AG10803 (cell line): ENCODE measurements at places on chromosomes 6 and 20.

- no peak for DNase-seq
Measured at GRCh38 chr20:53413186-53413631, 180.4 kb downstream of the ZNF217 start.

- DNase-seq = no peak
Measured at GRCh38 chr20:34512955-34513419, 3.2 kb upstream of the DYNLRB1 start.

DNA sequence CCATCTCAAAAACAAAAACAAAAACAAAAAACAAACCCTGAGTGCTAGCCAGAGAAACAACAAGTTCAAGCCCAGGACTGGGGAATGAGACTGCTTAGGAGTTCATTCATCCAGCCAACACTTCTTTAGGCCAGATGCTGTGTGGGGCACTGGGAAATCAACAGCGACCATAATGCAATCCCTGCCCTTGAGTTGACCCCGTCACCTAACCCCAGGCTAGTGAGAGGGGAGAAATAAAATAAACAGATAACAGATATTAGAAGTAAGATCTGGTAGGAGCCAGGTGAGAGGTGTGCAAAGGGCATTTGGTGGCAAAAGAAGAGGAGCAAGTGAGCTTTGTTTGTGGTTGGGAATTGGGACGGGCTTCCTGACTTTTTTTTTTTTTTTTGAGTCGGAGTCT is 4.9 kb upstream of the RPL10A start:
- DNase-seq = no peak

- DNase-seq = no peak
Measured at GRCh38 chr6:36346486-36347273, 10.0 kb upstream of the BNIP5 start.

DNA sequence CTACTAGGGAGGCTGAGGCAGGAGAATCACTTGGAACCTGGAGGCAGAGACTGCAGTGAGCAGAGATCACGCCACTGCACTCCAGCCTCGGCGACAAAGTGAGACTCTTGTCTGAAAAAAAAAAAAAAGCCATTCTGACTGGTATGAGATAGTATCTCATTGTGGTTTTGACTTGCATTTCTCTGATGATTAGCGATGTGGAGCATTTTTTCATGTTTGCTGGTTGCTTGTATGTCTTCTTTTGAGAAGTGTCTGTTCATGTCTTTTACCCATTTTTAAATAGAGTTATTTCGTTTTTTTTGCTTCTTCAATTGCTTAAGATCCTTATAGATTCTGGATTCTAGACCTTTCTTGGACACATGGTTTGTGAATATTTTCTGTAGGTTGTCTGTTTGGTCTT is 103.5 kb upstream of the SIM1 start:
- no peak for DNase-seq

GRCh38 chr6:127550403-127550802 is 26.6 kb upstream of the C6orf58 start:
- peak; percentile 53 for DNase-seq

DNA sequence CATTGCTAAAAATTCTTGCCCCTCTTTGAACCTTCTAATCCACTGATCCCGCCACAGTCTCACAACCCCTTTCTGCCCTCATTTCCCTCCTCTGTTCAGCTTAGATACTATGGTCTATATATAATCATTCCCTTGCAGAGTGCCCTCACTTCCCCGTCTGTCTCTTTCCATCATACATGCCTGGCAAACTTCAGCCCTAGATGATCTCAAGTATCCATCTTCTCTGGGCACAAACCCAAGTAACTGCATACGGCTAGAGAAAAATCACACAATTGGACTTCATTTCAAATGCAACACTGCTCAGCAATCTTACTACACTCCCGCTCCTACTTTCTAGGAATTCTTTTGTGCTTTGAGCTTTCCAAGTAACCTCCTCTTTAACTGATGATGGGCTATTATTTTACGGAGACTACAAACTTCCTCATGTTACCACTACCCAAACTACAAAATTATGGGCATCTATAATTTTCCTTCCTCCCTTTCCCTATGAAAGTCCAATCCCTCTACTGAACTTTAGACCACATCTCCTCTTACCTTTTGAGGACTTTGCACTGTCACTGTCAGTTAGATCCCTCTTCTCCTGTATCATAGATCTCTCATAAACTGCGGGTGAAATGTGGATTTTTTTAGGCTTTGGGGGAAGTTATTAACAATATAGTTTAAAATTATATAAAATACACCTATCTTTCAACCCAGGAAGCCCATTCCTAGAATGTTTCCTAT is 135.6 kb downstream of the BTBD9 start:
- no peak for DNase-seq

DNA sequence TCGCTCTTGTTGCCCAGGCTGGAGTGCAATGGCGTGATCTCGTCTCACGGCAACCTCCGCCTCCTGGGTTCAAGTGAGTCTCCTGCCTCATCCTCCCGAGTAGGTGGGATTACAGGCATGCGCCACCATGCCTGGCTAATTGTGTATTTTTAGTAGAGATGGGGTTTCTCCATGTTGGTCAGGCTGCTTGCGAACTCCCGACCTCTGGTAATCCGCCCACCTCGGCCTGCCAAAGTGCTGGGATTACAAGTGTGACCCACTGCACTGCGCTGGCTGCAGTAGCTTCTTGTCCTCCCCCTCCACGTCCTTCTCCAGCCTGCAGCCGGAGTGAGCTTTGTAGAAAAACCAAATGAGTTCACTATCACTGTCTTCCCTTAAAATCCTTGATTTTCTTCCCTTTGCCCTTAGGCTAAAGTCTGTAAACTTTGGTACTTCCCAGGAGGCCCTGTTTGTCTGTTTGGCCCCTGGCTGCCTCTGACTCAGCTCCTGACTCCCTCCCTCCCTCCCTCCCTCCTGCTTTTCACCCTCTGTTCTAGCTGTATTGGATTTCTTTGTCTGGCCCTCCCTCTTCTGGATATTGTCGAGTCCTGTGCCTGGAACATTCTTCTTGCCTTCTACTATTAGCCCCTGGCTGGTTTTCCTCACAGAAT is 12.9 kb downstream of the PARD6B start:
- peak; percentile 83 for DNase-seq

DNA sequence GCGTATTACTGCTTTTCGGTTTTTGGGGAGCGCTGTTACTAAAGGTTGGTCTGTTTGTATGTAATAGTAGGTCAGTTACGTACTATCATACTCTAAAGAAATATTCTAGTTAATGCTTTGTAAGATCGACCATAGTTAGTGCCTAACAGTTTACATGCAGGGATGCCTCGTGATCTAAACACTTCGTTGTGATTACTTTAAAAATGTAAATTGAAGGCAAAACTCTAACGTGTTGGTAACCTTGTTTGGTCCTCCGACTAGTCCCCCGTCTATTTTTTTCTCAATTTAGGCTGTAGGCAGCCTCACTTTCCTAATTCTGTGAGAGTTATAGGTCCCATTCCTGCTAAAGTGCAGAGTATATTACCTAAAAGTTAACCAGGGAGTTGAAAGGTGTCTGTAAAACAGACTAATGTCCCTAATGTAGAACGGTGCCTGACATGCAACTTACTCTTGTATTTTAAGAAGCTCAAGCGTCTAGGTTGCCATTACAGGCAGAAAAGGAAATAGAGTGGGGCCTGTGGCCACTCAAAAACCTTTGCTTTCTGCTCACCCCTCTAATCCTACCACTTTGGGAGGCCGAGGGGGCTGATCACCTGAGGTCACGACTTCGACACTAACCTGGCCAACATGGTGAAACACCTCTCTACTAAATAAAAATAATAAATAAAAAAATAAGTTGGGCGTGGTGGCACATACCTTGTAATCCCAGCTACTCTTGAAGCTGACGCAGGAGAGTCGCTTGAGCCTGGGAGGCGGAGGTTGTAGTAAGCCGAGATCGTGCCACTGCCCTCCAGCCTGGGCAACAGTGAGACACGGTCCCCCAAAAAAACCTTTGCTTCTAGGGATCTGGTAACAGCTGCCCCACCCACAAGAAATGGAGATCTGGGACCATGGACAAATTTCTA is 37.8 kb downstream of the HFE start:
- DNase-seq = no peak

DNA sequence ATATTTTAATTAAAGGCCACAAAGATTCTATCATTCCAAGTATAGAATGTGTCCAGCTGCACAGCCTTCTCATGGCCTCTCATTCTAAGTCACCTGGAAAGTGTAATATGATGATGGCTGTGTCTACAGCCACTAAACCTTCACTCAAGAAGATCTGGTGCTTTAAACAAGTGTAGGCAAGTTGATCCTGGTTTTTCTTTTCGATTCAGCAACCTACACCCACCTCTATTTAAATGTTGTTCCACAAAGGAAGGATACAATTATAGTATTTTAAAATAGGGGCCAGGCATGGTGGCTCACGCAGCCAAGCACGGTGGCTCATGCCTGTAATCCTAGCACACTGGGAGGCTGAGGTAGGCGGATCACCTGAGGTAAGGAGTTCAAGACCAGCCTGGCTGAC is 25.5 kb upstream of the DST start:
- no peak for DNase-seq

DNA sequence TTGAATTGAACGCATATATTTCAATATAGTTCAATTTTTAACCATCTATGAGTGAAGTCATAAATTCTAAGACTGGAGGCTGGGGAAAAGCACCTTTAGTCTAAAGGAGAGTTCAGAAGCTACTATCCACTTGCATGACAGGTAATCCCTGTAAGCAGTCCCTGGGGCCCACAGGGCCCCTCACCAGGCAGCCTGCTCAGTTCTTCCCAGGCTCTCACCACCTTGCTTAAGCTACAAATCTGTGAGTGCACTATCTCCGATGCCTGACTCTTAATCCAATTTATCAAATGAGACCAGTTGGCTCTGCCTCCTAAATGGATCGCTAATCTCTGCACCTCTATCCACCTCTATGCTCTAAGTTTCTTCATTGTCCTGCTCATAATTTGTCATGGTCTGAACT is 413.8 kb downstream of the PTPRT start:
- DNase-seq = no peak

DNA sequence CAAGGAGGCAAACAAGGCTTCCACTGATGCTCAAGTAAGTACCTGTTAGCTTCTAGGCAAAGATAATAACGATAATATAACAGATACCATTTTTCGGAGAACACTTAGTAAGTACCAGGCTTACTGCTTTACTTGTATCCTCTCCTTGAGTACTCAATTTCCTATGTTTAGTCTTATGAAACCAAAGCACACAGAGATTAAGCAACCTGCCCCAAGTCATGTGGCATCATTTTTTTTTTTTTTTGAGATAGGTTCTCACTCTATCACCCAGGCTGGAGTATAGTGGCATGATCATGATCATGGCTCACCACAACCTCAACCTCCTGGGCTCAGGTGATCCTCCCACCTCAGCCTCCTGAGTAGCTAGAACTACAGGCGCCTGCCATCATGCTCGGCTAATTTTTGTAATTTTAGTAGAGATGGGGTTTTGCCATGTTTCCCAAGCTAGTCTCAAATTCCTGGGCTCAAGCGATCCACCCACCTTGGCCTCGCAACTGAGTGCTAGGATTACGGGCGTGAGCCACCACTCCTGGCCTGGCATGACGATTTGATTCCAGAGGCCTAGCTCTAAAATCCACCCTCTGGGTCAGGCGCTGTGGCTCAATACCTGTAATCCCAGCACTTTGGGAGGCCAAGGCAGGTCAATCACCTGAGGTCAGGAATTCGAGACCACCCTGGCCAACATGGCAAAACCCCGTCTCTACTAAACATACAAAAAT is 14.0 kb downstream of the SPAG4 start:
- DNase-seq = no peak

- DNase-seq = peak; percentile 74
Measured at GRCh38 chr20:58017231-58017969, 211.1 kb downstream of the ANKRD60 start.

- DNase-seq = no peak
Measured at GRCh38 chr6:131910219-131910589, 41.0 kb downstream of the CCN2 start.

DNA sequence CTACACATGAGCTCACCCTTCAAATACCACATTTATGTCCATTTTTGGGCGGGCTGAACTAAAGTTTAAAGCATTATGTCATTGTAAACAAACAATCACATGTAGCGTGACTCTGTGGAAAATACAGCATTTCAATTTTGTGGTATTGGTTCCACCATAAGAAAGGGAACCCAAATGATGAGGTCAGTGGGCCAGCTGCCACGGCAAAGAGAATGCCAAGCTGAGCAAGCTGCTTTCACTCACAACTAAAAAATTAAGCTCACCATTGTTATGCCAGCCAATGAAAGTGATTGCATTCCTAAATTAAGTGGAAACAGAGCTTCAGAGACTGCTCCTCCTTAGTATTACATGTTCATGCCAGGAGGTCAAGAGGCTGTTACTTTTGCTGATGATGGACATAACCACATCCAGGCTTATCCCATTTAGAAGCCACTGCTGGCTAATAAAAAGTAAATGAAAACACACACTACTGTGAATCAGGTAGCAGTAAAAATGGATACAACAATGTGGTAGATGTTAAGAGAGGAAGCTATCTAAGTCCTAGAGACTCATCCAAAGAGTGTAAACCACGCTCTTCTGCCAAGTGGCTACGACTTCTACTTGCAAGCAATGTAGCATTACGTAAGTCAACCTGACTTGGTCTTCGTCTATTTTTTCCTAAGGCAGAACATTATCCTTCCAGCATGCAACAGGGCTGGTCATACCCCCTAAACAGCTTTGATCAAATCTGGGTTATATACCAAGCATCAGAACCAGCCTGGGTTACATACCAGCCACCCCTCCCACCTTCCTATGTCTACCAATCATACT is 164.8 kb downstream of the BACH2 start:
- DNase-seq = peak; percentile 97

GRCh38 chr20:891058-891705 is 25.0 kb downstream of the ANGPT4 start:
- DNase-seq = no peak

GRCh38 chr6:168029459-168030217 is 32.2 kb downstream of the KIF25 start:
- DNase-seq = no peak

- DNase-seq = no peak
Measured at GRCh38 chr20:19530006-19530405, 228.1 kb upstream of the RIN2 start.

DNA sequence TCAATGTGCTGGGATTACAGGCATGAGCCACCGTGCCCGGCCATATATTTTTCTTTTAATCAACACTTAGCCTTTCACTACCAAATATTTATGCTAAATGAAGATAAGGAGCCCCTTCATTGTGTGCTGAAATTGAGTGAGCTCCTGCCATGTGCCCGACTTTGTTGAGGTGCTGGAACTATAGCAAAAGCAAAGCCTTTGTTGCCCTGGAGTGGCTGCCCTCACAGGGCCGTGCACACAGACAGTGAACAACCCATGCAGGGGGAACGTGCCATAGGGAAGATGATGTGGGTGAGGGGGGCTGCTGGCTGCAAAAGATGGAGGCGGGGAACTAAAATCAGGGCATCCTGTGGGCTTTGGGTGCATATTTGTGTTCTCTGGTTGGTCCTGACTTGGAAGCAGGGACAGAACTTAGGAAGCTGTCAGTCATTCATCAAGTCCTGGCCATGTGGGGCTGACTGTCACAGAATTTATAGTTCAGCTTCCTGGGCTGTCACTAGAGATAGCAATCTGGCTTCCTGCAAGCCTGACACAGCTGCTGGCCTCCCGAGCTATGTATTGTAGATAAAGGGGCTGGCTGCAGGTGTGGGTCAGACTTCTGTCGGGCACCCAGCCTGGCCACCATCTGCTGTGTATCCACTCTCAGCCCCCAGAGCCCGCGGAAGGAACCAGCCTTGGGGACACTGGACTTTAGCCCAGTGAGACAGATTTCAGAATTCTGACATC is 56.8 kb upstream of the MPC1 start:
- DNase-seq = no peak
